ENCODE measurements at places on chromosomes 3 and 15. TPM values are rescaled to one million over a fixed set of nuclear protein-coding genes. Genes with fewer than 3 reads are reported as not detected.
A peak's percentile ranks its signal among the peaks of the same experiment; 100 is the strongest.

DNA sequence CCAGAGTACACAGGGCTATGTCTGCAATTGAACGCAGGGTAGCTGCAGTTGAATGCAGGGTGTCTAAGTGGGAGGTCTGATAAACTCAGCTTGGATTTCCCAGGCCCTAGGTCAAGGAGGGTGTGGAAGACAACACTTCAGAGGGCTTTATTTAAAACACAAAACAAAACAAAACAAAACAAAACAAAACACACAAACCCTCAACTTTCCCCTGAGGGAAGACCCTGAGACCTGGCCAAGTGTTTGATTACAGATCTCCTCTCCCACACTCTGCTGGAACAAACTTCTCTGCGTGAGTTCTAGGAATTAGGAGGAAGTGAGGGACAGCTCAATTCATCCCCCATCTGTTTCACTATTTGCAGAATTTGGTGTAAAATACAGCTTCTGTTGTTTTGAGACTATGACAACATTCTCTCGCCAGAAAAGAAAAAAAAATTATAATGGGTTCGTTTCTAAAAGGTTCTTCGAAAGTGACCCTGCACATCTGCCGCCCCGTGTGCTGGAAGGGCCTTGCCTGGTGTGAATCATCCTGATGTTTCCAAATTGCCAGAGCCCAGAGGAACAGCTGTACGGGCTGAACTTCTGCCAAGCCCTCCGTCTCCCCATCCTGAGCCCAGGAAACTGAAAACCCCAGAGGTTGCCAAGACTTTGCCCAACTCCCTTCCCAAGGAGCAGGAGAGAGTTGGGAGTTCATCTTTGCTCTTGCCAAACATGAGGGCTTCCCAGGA lies 73.3 kb upstream of the RAD18 start:
- peak; percentile 96 for DNase-seq

GRCh38 chr3:46853441-46854415 lies 9.5 kb downstream of the MYL3 start:
- no peak for DNase-seq

- peak; percentile 89 for DNase-seq
Measured at GRCh38 chr3:61664105-61664482, 102.7 kb downstream of the PTPRG start.

GRCh38 chr3:139261754-139262586 lies 81.8 kb upstream of the MRPS22 start:
- DNase-seq: no peak

DNA sequence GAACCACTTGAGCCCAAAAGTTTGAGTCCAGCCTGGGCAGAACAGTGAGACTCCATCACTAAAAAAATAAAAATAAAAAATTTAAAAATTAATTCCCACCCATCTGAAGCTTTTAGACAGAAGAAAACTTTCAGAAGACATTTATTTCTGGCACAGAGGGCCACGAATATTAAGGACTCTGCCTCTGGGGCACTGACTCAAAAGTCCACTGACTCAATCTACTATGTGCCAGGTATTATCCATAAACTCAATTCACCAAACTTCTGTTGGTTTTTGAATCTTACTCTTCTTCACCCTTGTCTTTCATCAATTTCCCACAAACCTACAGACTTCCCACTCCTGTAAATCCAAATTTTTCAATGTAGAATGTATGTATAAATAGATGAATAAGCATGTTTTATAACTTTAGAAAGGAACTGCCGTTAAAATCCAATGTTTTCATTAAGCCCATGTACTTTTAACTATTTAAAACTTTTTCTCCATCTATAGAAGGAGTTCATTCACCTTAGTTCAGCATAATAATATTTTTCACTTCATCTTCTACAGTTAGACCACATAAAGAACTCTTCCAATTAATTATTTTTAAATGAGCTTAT lies 19.9 kb downstream of the ATP13A3 start:
- no peak for DNase-seq

DNA sequence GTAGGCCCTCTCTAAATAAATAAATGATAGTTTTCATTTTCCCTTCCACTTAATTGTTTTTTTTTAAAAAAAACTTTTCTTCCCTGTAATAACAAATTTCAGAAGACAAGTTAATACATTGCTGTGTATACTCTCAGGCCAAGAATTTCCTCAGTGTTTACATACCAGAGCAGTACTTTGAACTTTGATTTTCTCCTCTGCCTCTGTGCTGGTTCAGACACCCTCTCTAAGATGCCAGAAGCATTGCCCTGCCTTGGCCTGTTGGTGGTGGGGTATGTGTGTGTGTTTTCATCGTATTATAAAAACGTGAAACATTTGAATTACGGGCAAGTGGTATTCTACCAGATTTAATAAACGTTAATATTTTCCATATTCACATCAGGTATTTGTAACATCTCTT lies 70.1 kb downstream of the SMAD3 start:
- no peak for DNase-seq

DNA sequence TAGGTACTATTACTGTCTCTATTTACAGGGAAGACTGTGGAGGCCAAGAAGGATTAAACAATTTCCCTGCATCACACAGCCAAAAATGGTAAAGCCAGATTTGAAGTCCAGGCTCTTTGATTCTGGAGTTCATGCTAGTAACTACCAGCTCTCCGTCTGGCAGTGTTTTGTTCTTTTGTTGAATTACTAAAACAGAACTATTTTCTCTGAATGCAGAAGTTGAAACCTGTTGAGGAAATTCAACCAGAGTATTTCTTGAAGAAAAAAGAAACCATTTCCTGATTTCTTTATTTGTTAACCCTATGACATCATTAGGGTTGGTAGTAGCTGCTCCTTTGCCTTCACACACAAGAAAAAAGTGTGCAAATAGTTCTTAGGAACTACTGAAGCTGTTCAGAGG lies 34.3 kb downstream of the CRTC3 start:
- DNase-seq: peak; percentile 57

DNA sequence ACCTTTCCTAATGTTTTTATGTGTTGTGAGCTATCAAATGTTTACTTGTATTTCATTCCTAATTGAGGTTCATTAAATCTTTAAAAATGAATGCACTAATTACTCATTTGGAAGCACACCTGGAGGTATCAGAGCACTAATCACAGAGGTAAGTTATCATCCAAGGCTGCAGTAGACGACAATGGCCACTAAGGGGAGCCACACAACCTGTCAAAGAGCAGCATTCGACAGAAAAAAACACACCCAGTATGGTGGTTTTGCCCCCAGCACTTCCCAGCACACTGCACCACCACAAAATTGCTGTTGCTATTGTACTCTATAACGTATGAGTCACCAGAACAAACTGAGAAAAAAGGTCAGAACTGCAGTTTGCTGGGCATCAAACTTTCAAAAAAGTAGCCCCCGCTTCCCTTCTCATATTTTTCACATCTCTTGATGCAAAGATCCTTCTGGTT lies 205.9 kb upstream of the IGF1R start:
- peak; percentile 79 for DNase-seq

DNA sequence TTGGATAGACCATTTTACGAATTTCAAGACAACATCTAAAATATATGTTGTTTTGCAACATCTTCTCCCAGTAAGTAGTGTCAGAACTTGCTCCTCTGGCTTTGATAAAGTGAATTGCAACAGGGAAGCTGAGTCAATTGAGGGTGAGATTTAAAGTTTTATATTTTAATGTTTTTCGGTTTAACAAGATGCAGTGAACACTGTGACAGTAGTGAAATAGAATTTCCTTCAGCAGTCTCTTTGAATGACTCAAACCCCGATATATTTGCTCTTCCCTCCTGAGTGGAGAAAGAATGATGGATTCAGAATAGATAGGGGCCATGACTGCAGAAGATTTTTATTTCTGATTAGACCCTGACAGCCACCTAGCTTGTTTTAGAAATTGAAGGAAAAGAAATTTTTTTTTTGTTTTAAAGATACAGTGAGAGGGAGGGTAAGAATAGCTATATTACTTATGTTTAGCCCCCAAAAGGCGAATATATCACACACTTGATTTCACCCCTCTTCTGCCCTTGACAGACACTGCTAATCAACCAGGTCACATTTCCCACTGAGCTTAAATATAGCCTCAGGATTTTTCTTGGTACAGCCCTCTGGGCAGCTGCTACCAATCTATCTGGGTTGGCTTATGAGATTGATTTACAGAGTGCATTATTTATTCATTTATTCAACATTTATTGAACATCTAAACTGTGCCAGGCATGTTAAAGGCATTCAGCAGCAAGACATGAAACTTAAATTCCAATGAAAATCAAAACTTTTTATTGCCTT lies 183.3 kb upstream of the ADAMTS9 start:
- no peak for DNase-seq

DNA sequence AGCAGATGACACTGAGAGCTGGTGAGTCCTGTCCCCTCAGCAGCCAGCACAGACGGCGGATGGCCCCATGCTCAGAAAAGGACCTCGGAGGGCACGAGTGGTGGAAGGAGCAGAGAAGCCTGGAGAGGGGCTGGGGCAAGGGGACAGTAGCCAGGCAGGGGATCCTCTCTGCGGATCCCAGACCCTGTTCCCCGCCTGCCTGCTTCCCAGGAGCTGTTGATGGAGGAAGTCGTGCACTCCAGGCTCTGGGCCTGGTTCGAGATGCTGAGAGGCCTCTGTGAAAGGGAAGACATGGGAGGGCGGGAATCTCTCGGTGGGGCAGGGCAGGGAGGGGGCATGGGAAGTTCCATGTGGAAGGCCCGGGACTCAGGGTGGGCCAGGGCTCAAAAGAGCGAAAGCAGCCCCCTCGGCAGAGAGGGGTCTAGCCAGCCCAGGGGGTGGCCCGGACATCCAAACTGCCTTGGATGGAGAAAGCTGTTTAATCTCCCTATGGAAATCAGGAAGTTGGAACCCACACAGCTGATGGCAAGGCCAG lies 47.9 kb upstream of the MAGEF1 start:
- no peak for DNase-seq

DNA sequence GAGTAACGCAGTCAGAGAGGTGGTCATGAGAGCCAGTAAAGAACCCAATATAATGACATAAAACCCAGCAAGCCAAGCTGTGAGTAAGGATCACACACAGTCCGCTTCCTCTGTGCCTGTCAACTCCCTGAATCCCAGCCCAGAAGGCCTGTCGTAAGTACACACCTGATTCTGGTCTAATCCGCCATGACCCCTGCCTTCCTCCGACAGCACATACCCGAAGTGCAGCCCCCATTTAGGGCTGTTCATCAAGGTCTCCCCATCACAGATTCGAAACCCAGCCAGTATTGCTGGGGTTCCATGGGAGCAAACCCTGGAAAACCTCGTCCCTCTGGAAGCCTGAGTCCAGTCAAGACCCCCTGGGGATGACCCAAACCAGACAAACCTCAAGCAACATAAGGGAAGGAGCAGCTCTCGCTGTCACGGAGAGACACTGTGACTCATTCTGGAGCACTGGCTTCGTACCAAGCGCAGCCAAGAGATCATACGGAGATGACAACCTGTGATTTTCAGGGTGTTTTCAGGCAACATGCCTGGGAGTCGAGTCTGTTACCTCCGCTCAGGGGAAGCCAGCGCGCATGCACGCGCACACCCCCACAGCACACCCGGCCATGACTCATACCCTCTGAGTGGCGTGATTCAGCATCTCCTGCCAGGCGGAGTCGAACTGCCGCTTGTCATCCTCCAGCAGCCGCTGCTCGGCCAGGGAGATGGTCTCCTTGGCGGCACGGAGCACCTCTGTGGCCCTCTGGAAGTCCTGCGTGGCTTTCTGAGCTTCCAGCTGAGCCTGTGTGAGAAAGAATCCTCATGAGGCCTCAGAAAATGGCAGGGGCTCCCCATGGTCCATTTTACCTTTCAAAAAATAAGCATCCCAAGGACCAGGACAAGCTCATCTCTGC lies 63.0 kb downstream of the SH3BP5 start:
- DNase-seq: no peak

DNA sequence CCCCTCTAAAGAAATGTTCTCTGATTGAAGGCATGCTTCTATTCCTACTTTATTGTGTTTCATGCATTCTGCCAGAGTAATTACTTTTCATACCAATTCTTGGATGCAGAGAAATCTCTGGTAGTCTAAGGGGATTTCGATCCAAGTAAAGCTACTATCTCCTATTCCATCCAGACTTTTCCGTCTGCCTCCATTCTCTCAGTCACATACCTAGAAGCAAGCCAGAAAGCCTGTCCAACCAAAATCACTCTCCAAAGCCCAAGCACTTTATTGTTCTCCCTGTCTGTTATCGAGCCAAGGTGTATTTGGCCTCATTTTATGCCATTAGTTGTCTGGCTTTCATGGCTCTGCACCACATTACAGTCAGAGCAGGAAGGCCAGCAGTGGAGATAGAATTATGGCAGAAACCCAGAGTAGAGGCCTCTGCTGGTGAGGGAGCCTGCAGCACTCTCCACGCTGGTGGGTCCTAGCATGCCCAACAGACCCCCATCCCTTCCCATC lies 95.9 kb downstream of the SLC49A4 start:
- peak; percentile 31 for DNase-seq

DNA sequence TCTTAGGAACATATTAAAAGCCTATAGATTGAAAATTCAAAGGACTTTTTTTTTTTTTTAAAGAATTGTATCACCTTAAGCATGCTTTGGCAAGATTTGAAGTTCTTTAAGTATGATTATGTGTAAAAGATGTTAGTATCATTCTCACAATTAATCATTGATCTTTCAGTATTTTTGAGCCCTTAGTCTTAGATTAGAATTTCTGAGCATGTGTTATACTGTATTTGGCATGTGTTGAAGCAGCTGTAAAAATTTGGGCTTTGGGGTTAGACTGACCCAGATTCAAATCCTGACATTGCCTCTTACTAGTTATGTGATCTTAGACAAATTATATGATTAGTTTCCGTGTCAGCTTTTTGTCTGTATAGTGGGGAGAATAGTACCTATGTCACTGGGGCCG lies 6.3 kb downstream of the OXSR1 start:
- DNase-seq: no peak

DNA sequence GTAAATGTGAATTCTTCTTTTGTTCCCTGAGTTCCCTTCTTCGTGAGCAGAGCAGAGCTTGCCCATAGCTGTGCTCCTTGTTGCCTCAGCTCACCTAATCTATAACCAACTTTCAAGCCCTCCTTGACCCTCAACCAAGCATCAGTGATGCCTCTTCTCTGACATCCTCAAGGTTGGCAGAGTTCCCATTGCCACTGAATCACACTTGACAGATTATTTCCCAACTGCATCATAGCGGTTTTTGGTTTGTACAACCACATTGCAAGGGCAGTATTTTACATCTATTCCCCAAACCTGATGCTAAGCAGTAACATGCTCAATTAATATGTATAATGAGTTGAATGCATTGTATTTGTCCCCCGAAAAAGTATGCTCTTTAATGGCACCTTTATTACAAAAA lies 133.0 kb upstream of the SNTN start:
- DNase-seq: no peak

GRCh38 chr3:17802950-17803349 lies 60.5 kb upstream of the TBC1D5 start:
- DNase-seq: no peak

The DNAJA4 gene
- 53.7 TPM for total RNA-seq

The CHRNA7 gene
- 2.8 TPM for total RNA-seq

The FANCD2OS gene
- not detected for total RNA-seq

Data from tongue (tissue), 3 donors.